ENCODE measurements at places on chromosomes 11 and 22.
A peak's percentile ranks its signal among the peaks of the same experiment; 100 is the strongest.

GRCh38 chr11:66459138-66459778 is 7.4 kb upstream of the PELI3 start:
- no peak for DNase-seq

- DNase-seq: no peak
Observed at GRCh38 chr22:17400305-17400704, 31.0 kb downstream of the CECR2 start.

DNA sequence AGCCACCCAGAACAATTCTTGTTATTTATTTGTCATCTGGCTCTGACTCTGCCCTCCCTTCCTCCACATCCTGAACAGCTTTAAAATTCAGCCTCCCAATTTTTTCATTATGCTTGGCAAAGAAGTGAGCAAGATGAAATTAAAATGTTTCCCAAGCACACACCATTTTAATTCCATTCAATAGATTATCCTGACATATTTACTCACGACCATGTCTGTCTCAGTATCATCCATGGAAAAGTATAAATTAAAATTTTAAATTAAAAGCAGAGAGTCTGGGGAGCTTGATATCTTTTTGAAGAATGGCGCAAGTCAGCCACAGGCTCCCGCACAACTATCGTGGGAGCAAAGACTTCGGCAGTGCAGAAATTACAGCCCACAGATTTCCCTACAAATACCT is 862.4 kb downstream of the OPCML start:
- no peak for DNase-seq

DNA sequence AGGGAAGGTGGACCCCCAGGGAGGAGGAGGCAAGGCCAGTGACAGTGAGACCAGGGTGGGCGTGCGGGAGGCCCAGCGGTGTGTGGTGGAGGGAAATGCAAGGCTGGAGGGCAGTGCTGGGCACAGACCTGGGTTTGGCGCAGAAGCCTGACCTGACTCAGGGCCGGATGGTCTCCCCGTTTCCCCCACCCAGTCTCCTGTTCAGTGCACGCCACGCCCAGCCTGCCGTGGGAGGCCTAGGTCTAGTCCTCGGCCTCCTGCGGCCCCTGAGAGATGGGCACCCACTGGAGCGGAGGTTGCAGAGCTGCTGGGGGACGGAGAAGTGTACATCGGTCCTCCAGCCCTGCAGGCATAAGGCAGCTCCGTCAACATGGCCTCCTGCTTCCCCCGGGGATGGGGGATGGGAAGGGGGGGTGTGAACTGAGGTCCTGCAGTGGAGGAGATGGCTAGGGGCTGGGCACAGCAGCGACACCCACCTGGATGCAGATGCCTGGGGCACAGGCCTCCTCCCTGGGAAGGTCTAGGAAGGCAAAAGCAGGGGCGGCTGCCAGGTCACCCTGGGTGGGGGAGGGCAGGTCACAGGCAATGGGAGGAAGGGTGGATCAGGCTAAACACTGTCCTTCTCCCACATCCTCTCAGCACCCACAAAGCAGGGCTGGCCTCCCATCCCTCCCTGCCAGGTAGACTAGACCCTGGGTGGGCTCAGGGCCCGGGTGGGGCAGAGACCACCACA is 15.9 kb downstream of the IL17REL start:
- DNase-seq: no peak

DNA sequence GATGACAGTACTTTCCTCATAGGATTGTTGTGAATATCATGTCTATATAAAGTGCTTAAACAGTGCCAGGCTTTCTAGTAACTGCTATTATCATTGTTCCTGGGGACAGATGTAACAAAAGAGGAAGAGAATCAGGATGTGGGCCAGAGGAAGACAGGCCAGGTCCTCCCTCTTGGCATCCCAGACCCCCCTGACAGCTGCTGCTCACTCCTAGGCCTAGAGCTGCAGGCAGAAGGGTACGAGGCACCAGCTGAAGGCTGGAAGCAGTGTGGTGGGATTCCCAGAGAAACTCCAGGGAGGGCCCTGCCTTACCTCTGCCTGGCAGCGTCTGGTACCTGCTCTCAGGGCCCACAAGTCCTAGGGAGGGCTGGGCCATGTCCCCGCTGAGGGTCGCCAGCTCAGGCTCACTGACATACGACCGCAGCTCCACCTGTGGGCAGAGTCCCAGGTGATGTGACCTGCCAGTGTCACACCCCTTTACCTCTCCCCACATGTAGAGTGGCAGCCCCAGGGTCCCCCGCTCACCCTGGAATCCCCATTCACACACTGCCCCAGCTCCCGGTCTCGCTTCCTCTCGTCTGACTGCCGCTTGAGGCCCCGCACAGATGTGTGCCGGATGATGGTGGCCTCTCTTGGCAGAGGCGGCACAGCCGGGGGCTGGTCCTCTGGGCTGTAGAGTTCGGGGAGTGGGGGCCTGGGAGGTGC is 52.2 kb downstream of the C11orf58 start:
- DNase-seq: no peak

GRCh38 chr22:29702931-29703501 is 16.8 kb upstream of the CABP7 start:
- no peak for DNase-seq

DNA sequence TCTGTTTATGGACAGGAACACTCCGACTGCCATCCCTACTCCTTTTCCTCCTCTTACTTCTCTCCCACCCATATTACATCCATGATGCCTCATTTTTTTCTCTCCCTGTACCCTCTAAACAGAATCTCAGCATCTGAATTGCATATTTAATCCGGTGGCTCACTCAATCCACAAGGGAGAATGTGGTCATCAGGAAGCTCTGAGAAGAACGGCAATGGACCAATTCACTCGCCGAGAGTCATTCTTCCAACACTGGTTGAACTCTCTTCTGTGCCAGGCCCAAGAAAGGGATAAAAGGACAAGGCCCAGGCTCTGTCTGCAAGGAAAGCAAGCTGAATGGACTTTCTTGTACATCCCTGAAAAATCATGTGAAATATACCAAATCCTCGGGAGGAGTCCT is 15.9 kb downstream of the MAP6 start:
- DNase-seq: no peak

- no peak for DNase-seq
Observed at GRCh38 chr11:46161201-46161600, 39.9 kb upstream of the PHF21A start.

- DNase-seq: no peak
Observed at GRCh38 chr22:17548010-17548755, 15.1 kb upstream of the SLC25A18 start.

- DNase-seq: no peak
Observed at GRCh38 chr22:48905206-48905975, 922.3 kb downstream of the BRD1 start.

DNA sequence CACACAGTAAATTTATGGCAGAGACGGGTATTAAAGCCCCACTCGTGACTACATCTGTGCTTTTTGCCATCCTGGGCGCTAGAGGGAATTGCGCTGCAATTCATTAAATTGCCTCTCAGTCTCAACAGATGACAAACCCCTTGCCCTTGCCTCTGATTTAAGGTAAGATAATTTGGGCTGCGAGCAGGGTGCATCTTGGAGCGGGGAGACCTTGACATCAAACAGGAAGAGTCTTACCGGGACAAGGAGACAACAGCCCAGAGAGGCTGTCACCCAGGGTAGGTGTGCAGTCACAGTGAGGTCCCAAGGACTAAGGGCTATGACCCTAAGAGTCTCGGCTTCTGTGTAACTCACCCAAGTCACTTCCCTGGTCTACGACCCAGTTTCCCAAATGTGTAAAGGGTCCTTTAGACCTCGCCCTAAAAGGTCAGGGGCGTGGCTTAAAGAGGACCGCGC is 449 bp upstream of the TOM1 start:
- DNase-seq: peak; percentile 47

DNA sequence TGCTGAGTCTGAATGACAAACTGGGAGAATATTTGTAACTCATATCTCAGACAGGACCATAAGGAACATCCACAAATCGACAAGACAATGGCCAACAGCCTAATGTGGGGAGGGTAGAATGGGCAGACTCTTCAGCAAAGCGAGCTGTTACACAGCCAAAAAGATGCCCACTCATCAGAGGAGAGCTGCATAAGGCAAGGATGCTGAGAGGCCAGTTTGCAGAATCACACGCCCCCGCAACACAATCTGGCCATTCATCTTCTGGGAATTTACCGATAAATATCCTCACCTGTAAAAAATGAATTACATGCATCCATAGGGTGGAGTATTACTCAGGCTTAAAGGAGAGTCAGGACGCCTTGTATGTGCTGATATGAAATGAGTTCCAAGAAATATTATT is 57.5 kb upstream of the SLC22A12 start:
- no peak for DNase-seq

DNA sequence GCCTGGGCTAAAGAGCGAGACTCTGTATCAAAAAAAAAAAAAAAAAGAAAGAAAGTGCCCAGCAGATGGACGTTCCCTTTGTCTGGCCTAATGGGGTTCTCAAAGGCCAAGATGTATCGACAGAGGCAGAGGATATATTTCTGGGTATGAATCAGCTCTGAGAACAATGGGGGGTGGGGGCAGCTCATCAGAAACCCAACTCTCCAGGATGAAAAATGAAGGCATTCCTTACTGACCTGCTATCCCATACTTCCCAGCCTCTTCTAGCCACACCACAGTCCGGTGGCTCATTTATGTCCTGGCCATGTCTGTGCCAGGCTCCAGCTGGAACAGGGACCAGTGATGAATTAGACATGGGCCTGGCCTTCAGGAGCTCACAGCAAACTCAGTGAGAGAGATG is 15.2 kb upstream of the POLD3 start:
- DNase-seq: no peak

DNA sequence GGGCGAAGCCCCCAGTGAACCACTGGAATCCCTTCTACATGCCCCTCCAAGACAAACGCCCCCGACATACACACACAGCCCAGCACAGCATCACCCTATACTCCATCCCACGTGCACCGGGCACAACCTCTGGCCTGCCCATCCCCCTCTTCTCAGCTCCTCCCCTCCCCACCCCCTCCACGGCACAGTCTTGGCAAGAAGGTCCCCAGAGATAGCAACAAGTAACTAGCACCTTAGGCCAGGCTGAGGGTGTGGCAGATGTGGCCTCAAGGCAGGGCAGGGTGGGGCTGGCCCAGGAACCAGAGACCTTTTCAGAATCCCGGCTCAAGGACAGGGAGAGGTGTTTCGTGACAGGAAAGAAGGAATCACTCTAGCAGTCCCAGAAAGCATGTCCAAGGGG is 54.3 kb downstream of the CYTH4 start:
- DNase-seq: no peak

DNA sequence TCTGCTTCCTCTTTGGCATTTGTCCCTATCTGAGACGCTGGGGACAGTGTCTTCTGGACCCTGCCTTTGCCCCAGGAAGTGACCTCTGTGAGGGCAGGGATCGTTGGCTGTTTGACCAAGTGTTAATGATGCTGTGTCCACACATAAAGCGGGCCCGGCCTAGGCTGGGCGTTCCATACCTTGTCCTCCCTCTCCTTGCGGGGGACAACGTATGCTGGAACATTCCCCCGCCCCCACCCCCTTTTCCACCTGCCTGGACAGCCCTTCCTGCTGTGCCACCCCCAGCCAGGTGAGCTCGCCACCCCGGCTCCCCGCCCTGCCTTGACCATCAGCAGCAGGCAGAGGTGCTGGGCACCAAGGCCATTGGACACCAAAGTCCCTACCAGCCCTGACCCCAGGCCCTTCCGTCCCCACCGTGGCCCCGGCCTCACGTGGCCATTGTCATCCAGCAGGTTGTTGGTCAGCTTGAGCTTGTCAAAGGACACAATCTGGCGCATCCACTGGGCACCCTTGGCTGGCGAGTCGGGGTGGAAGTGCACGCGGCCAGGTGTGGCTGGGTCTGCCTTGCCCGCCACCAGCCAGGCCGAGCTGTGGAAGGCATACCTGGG is 4.1 kb upstream of the NUDT8 start:
- no peak for DNase-seq

DNA sequence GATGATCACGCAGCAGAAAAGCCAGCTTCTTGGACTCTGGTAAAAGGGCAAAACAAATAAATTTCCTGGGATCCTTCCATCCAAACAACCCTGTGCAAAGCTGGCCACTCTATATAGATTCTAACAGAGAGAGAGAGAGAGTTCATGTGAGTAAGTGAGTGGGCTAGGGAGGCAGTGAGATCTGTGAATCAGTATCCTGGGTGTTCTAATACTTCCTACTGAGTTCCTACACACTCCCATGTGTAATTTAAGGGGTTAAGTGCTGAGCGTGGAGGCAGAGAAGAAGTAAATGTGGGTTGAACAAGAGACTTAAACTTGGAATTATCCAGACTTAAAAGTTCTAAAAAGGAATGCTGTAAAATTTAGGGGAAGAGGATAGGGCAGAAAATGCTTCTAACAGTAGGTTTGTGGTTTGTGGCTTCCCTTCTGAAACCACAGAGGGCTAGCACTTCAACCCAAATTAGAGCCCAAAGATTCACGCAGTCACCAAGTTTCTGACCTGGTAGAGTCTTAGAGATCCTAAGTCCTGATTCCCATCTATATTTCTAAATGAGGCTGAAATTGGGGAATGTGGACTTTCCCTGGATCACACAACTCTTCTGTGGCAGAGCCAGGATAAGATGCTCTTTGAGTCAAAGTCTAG is 413.9 kb downstream of the TENM4 start:
- no peak for DNase-seq

GRCh38 chr22:46085828-46086576 is 64.3 kb upstream of the PPARA start:
- peak; percentile 90 for DNase-seq

DNA sequence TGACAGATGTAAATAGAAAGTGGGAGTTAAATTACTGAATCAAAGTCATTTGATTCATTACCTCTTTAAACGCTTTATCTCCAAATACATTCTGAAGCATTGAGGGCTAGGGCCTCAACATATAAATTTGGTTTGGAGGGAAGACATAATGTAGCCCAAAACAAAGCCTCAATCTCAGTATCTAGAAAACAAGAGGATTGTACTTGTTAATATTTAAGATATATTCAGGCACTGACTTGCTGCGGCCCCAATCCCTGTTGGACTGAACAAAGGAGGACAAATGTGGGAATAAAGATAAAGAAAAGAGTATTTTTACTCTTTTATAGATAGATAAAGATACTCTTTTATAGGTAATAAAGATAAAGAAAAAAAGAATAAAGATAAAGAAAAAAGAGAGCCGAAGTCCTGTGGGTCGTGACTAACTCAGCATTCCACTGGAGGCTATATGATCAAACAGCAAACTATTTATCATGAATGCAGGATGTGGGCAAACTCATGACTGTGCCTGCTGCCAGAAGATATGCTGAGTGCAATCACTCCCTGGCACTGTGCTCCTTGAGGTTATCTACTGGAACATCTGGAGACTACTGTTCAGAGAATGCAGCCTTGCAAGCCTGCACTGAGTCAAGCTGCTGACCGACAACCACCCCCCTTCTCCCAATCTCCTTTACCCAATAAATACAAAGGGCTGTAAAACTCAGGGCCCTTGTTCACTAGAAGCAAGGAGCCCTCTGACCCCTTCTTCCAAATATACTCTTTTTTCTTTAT is 6.9 kb downstream of the OR10V1 start:
- DNase-seq: peak; percentile 97

Data from EL (cell line).